Posterior cingulate gyrus (tissue), 11 donors: ENCODE measurements at places on chromosomes 3 and 15.

DNA sequence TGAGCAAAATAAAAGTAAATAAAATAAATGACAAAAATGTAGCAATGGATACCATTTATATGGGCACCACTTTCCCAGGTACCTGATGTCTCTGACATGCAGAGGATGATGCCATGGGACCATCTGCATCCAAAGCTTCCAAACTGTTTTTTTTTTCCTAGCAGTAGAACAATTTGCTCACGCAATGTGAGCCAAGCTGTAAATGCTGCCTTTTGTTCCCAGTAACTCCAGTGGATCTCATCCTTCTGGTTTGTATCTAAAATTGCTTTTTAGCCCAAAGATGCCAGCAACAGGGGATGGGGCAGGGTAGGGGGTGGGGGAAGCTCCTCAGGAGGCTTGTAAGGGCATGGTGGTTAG, 32.7 kb downstream of the SLC12A8 start:
- no peak for DNase-seq

- no peak for DNase-seq
These were observed 428.5 kb upstream of the CNTN3 start for GRCh38 chr3:75042941-75043340.

DNA sequence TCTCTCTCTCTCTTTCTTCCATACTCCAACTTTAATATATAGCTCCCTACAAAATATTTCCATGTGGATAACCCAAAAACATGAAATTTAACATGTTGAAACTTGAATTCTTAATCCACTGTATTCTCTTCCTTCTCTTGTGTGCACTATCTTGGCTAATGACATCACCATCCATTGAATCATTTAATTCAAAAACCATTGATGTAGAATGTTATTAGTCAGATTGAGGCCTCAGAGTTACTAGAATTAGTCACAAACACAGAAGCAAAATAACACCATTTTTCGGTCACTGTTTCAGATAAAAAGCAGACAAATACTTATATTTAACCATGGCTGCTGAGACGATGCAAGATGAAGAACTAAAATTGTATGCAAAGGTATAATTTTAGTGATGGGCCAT, 256.9 kb upstream of the LRRC3B start:
- DNase-seq = no peak

GRCh38 chr3:16426665-16427064, 86.8 kb downstream of the RFTN1 start:
- no peak for DNase-seq

- peak; percentile 44 for DNase-seq
These were observed 158.8 kb downstream of the CLSTN2 start for GRCh38 chr3:140093742-140094141.

DNA sequence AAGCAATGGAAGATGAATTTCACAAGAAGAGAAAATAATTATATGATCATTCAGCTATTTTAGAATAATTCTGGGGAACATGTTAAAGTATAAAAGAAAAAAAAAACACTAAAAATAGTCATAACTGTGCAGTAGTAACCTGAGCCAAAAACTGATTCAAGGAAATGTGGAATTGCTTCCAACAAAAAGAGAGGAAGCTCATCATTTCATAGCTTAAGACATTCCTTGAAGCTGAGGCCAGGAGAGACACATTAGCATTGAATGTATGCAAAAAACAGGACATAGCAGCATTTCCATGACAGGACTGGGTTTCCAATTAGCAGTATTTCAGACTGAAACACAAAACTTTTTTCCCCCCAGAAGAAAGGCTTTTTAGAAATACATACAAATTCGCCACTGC, 27.7 kb upstream of the LRRN1 start:
- no peak for DNase-seq

GRCh38 chr3:122671553-122671952, 9.1 kb upstream of the PARP14 start:
- no peak for DNase-seq

- no peak for DNase-seq
These were observed 30.6 kb downstream of the POLG start for GRCh38 chr15:89303986-89304385.

DNA sequence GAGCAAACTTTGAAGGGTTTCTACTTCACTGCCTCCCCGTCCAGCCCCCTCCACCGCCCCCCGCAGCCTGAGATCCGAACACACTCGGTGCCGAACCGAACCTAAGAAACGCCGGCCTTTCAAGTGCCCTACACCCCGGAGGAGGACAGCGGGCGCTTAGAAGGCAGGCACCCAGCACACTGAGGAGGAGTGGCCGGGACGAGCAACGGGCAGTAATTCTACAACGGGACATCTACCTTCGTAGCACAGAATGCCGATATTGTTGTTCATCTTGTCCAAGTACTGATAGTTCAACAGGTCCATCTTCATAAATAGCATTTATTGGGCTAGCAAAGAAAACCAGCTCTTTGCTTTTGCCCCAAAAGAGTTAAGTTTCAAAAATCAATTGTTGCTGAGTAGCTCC, 513 bp downstream of the VGLL4 start:
- DNase-seq = peak; percentile 79
